Muscle of leg (tissue), 16 donors: ENCODE measurements at places on chromosomes 2 and 18. TPM values are rescaled to one million over a fixed set of nuclear protein-coding genes. Genes with fewer than 3 reads are reported as not detected.

- peak; percentile 79 for DNase-seq
These were observed 469.3 kb upstream of the MEX3C start for GRCh38 chr18:51666763-51667191.

GRCh38 chr2:219234331-219234730, 4.7 kb downstream of the ANKZF1 start:
- DNase-seq = no peak

- no peak for DNase-seq
These were observed 207.1 kb downstream of the TDRD15 start for GRCh38 chr2:21330786-21331391.

- DNase-seq = no peak
These were observed 236.8 kb upstream of the TNP1 start for GRCh38 chr2:217096474-217097225.

DNA sequence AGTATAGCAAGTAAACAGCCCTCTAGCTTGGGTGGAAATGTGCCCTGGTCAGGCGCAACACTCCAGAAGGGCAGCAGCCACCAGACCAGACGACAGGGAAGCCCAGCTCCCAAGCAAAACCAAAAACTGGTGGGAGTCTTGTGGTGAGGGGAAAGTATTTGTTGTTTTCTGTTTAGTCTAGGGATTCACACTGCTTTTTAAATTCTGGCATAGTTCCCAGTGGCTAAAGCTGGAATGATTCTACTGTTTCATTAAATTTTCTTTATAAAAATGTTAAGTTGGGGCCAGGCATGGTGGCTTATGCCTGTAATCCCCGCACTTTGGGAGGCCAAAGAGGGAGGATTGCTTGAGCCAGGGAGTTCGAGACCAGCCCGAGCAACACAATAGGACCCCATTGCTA, 38.5 kb downstream of the MERTK start:
- DNase-seq = peak; percentile 51

- no peak for DNase-seq
These were observed 104.5 kb upstream of the CDH2 start for GRCh38 chr18:28281400-28281799.

DNA sequence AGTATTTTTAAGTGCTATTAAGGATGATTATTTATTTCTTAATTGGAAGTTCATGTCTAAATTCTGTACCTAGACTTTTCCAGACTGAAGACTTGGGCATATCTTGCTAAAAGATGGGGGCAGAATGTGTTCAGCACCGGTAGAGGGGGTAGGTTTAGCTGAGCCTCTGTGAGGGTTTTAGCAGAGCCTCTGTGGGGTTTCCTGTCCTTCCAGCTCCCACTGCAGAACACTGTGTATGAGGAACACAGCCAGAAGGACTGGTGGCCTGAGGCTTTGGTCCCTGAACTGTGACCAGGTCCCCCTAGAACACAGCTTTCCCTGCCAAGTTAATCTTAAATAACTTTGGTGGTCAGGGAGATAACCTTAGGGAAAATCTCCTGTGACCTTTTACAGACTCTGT, 123.4 kb upstream of the EPC2 start:
- no peak for DNase-seq

- DNase-seq = no peak
These were observed 324.9 kb downstream of the LPIN1 start for GRCh38 chr2:12071318-12071717.

GRCh38 chr18:56615738-56616520, 22.5 kb downstream of the TXNL1 start:
- DNase-seq = no peak

GRCh38 chr2:177413703-177414102, 21.1 kb downstream of the AGPS start:
- no peak for DNase-seq

- peak; percentile 16 for DNase-seq
These were observed 120.3 kb upstream of the ACAA2 start for GRCh38 chr18:49933530-49934128.

- DNase-seq = no peak
These were observed 32.6 kb downstream of the RBKS start for GRCh38 chr2:27857417-27858172.

GRCh38 chr2:85307527-85307897, 20.3 kb downstream of the TGOLN2 start:
- DNase-seq = no peak

DNA sequence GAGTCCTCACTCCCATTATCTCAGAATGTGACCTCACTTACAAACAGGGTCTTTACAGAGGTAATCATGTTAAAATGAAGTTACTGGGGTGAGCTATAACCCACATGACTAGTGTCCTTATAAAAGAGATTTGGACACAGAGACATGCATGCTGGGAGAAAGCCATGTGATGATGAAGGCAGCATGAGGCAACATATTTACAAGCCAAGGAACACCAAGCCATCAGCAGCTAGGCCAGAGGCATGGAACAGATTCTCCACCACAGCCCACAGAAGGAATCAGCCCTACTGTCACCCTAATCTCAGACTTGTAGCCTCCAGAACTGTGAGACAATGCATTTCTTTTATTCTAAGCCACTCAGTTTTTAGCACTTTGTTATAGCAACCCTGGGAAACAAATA, 171.9 kb downstream of the EN1 start:
- DNase-seq = no peak

GRCh38 chr18:58484989-58485981, 143.6 kb downstream of the ALPK2 start:
- DNase-seq = peak; percentile 48

GRCh38 chr18:54323970-54324369, 33.7 kb downstream of the STARD6 start:
- DNase-seq = no peak

DNA sequence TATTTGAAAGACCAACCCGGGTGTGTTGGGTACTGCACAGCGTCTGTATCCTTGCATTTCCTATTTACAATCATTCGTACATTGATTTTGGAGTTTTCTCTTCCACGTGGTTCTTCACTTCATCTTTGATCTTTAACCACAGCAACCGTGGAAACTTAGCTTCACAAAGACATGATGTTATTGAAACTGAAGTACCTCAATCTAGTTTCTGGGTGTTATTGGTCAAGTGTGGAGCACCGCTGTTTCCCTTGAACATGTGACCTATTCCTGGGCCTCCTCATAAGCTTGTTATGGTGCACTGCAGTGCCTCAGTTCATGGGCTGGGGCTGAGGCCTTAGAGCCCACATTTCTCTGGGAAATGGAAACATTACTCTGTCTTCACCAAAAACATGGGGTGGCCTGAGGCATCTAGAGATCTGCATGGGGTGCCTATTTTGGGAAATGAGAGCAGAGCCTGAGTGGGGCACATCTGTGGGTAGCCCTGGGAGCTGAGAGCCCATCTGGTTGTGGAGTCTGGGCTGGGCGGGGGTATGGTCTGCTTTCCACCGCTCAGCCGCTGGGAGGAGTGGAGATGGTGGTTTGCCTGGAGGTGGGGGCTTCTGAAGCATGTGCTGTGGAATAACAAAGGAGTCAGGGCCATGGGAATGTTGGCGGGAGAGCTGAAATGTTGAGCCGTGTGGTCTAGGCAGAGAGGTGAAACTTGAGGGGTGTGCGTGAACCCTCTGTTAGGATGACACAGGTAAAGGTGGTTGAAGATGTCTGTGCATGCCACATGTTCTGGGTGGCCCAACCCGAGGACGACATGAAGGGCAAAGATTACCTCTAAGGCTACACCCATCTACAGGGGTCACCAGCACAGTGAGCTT, 37.4 kb downstream of the ZNF236 start:
- no peak for DNase-seq

GRCh38 chr2:179239838-179240237, 24.8 kb downstream of the SESTD1 start:
- no peak for DNase-seq

- peak; percentile 61 for DNase-seq
These were observed 106.5 kb downstream of the COL6A3 start for GRCh38 chr2:237307474-237307873.

- DNase-seq = no peak
These were observed 30.8 kb downstream of the SH3YL1 start for GRCh38 chr2:233030-233429.

DNA sequence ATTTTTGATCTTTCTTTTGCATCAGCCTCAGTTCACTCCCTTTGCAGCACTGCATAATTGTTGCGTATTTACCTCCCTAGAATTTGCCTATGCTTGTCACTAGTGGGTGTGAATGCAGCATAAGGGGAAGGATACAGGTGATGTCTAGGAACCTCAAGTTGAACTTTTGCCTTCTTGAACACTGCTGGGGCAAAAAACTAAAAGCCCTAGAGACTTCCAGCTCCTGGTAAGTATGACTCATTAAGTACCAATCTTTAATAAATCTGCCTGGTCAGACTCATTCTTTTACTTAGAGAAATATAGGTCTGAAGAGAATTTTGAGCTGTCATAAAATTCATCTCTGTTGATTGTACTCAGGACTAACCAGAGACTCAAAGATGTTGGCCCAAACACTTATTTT, 547.3 kb upstream of the FANCL start:
- no peak for DNase-seq

GRCh38 chr2:152334701-152335015, 316 bp upstream of the FMNL2 start:
- DNase-seq = no peak

GRCh38 chr2:176138526-176138922, 9.0 kb downstream of the HOXD8 start:
- DNase-seq = peak; percentile 36

- no peak for DNase-seq
These were observed 19.5 kb downstream of the MRPL44 start for GRCh38 chr2:223976635-223977226.

- DNase-seq = no peak
These were observed 11.7 kb upstream of the CXCR4 start for GRCh38 chr2:136129601-136130000.

SPATA3 gene
- not detected for polyA plus RNA-seq

EML4 gene
- 27.9 TPM for polyA plus RNA-seq

PLA2R1 gene
- polyA plus RNA-seq = 1.7 TPM

EVA1A gene
- 12.7 TPM for polyA plus RNA-seq

SERPINB10 gene
- polyA plus RNA-seq = 0.24 TPM

PLEKHB2 gene
- 24.6 TPM for polyA plus RNA-seq

DSG4 gene
- polyA plus RNA-seq = not detected

MARCO gene
- 1.1 TPM for polyA plus RNA-seq

UGT1A5 gene
- not detected for polyA plus RNA-seq

OTOF gene
- polyA plus RNA-seq = 23.9 TPM

DNAJC5G gene
- polyA plus RNA-seq = not detected

CHRND gene
- 137 TPM for polyA plus RNA-seq

RAB6D gene
- polyA plus RNA-seq = 1.2 TPM

LRATD1 gene
- polyA plus RNA-seq = 16.3 TPM

ICA1L gene
- 7.0 TPM for polyA plus RNA-seq

ANKRD30BL gene
- not detected for polyA plus RNA-seq

HAUS1 gene
- 21.7 TPM for polyA plus RNA-seq

SLC35F6 gene
- 7.6 TPM for polyA plus RNA-seq
